ENCODE measurements at places on chromosomes 2 and 18.

DNA sequence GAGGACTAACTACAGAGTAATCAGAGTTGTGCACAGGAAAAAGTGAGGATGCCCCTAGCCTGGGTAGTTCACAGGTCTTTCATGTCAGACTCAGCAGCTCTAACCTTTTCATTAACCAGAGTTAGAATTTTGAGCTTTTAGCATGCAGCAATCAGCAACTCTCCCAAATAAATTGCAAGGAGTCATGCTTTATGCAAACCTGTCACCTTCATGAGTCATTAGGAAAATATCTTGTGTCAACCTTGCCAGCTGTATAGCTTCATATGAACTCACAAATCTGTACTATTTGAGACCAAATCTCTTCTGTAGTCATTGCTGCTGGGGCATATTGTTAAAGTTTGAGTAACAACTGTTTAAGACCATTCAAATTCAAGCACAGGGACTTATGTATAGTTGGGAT is 382.3 kb upstream of the NT5C1B start:
- DNase-seq: no peak

DNA sequence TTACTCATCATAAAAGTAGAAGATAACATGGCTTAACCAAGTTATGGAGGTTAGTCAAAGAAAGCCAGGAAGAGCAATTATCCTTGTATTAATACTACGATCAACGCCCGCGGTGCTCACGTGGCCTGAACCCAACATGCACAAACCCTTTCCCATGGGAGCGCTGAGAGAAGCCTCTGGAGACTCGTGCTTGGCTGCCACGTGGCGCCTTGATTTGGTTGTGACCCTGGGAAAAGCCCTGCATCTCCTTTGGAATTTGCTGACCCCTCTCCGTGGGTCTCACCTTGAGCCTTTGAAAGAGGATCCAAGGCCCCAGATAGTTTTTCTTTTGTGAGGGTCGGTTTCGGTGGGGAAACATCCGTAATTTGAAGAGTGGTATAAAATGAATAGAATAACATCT is 255.6 kb downstream of the DCDC2C start:
- DNase-seq: no peak

GRCh38 chr2:86221066-86221684 is 21.9 kb downstream of the MRPL35 start:
- DNase-seq: no peak

DNA sequence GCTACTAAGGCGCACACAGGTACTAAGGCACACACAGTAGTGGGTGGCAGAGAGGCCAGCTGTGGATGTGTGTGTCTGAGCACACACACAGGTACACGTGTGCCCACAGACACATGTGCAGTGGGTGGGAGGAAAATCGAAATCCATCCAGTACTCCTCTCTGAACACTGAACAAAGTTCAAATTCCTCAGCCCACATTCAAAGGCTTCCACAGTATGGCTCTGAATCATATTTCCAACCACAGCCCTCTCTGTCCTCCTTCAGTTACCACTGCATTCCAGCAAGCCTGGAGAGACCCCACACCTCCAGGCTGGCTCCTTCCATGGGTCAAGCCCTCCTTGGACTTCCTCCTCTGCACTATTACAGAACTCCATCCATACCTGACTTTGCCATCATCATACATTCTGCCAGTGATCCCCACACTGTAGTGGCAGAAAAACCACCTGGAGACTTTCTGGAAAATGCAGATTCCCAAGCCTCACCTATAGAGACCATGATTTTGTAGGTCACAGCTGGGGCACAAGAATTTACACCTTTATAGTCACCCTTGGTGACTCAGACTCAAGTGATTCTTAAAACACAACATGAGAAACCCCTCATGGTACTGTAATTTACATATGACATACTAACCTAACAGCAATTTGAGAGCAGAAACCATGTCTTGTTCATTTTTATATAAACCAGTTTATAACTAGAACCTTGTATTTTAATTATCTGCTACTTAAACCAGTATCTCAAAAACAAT is 31.4 kb downstream of the EPG5 start:
- no peak for DNase-seq

- no peak for DNase-seq
Measured at GRCh38 chr2:176172007-176172894, 15.1 kb downstream of the HOXD3 start.

GRCh38 chr2:211955648-211956047 is 583.0 kb downstream of the ERBB4 start:
- no peak for DNase-seq

DNA sequence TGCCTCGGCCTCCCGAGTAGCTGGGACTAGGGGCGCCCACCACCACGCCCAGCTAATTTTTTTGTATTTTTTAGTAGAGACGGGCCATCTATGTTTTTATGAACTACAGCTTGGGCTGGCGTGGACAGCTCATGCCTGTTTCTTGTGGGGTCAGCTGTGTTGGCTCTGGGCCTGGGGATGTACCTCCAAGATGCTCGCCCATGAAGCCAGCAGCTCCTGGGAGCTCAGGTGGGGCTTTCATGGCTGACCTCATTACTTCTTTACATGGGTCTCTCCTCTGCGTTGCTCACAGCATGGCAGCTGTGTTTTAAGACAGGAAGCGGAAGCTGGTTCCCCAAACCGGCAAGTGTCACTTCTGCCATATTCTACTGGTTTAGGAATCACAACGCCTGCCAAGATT is 203.1 kb downstream of the SOX11 start:
- DNase-seq: no peak

DNA sequence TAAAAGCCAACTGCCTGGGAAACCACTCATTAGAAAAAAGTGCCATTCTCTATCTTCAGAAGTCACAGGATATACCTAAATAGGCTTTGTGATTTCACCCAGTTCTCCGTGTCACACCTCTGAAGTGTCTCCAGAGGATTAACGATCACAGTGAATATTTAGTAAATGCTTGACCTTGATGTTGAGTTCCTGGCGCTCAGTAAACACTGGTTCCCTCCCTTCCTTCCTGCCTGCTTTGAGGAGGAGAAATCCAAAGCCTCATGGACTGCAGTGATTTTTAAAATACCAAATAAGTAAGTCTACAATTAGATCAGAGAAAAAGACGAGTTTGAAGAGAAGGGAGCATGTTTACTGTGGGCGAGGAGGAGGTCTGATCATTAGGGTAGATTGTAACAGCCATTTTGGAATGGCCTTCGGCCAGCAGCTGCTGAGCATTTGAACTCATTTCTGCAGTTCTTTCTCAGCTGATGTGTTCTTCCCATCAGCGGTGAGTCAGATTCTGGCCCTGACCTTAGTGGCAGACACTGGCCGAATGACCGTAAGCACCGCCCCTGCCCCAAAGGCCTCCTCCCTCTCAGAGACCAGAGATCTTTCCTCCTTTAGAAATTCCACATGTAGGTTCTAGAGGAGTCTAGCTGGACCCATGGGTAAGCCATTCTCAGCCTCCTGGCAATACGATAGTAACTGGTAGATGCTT is 62.1 kb upstream of the SLC16A14 start:
- no peak for DNase-seq

DNA sequence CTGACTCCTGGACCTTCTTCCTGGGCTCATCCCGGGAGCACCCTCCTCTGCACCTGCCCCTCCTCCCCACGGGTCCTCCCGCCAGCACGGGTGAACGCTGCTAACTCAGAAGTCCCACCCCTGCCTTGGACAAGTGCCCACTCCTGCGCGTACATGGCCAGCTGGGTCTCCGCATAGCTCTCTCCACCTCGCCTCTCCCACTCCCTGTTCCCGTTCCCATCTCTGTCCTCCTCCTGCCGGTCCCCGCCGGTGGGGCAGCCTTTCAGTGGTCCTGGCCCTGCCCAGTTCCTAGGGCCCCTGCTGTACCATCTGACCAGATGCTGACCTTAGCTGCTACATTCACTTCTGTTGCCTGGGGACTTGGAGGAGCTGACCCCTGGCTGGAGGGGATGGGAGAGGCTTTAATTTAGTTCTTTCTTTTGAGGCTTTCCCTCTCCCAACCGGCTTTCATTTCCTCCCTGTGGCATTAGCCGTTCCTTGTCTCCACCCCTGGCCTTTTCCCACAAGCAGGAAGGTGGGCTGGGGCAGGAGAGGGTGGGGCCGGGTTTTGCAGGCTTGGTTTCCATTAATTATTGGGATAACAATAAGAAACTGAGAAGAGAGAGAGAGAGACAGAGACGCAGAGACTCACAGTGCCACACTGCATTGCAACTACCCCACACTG is 136.1 kb downstream of the SH3BP4 start:
- no peak for DNase-seq

DNA sequence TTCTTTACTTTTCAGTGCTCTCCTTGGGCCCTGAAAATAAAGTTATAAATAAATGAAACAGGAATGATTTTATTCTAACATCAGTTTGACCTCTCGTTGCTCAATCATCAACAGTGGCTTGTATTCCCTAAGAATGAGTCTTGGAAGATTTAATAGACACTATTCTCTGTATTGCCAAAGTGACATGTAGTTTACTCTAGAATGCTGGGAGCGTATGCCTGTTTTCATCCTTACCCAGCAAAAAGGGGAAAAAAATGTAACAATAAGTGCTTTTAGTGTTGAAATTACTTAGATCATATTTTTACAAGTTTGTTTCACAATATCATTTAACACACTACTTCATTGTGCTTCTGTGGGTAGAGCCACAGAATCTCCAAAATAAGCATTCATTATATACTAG is 240.6 kb upstream of the CWC22 start:
- no peak for DNase-seq

- no peak for DNase-seq
Measured at GRCh38 chr2:116833052-116833451, 981.4 kb upstream of the DDX18 start.

DNA sequence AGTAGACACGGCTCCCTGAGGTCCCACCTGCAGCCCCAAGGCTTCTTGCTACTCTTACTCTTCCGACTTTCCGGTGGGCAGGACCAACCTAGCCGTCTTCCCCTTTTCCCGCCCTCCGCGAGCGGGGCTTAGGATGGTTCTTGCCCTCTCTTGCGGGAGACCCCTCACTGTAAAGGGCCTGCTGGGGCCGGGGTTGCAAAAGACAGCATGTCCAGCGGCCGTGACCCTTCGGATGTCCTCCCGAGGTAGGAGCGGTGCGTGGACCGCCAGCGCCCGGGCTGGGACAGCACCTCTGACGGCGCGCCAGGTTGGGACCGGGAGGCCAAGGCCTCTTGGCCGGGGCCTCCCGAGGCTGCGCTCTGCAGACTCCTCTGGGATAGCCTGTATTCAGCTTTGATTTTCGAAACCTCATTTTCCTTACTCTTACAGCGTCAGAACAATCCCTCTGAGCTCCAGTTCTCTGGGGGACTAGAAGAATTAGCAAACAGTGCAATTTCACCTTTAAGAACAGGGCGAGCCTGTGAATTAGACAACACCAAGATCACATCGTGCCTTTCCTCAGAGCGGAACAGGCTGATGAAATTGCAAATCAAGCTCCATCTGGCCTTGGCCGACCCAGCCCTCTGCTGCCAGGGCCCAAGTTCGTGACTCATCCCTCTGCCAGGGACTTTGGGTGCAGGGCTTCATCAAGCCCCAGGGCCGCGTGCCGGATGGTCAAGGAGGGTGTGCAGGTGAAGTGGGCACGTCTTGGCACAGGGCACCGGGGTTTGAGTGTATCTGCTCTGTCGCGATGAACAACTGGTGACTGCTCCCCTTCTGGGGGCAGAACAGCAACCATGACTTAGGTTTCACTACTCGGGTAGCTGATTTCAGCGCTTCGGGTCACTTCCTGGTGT is 777 bp downstream of the MOCOS start:
- DNase-seq: no peak

- DNase-seq: no peak
Measured at GRCh38 chr2:29401994-29402393, 286.8 kb downstream of the CLIP4 start.

- no peak for DNase-seq
Measured at GRCh38 chr18:22999212-22999611, 66.1 kb downstream of the RBBP8 start.

DNA sequence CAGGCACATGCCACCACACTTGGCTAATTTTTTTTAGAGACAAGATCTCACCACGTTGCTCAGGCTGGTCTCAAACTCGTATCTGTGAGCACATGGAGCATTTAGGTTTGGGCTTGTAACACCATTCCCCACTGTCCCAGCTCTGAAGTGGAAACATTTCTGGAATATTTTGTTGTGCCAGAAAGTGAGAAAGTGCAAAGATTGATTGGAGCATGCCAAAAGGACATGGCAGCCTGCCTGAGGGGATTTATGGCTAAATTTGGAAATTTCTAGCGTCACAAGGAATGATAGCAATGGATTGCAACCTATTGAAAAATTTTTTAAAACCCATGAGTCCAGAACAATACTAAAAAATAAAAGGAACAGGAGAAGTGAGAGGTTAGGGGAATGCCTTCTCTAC is 136.8 kb downstream of the ESCO1 start:
- DNase-seq: no peak

- DNase-seq: no peak
Measured at GRCh38 chr2:8649718-8650117, 32.1 kb upstream of the ID2 start.

DNA sequence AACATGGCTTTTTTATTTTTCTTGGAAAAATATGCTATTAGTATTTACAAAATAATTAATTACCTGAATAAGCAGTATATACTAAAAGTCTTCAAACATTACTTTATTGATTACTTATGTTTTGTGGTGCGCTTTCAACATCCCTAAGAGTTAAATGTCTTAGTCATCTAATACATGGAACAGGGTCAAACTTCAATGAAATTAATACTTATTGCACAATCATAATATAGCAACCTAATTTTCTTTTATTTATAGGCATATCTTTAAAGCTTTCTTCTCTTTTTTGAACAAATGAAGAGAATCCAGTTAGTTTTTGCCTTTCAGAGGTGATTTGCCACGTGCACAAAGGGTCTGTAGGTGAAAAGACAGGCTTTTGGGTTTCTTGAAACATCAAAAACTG is 6.0 kb downstream of the LRATD1 start:
- no peak for DNase-seq

DNA sequence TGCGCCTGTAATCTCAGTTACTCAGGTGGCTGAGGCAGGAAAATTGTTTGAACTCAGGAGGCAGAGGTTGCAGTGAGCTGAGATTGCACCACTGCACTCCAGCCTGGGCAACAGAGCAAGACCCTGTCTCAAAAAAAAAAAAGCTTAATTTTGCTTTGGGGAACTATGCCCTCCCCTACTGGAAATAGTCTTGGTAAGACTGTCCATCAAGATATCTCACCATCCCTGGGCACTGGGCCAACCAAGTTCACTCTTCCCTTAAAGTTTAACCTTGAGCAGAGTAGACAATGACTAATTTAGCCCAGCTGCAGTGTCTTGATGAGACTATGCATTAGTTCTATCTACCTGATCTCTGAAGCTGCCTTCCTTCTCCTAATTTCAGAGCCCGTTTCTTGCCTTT is 44.7 kb downstream of the ASXL2 start:
- DNase-seq: no peak

- no peak for DNase-seq
Measured at GRCh38 chr2:141728886-141729285, 401.9 kb downstream of the LRP1B start.

DNA sequence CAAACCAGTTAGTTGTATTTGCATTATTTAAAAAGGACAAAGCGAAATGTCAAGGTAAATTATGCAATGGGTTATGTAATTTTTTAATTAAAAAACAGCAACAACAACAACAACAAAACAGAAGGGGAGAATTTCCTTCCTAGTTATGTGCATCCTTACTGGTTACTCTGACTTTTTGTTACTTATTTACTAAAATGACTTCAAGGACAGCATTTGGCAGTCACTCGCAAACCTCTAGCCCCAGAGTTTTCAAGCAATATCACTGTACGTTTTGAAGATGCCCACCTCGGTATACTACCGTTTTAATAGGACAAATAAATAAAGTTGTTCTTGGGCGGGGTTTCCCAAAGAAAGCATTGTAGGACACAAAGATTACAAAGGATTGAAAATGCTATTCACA is 24.7 kb upstream of the MRO start:
- no peak for DNase-seq

Data from Caco-2 (cell line).